ENCODE measurements at places on chromosomes 2 and 18.
A peak's percentile ranks its signal among the peaks of the same experiment; 100 is the strongest.

- DNase-seq = no peak
Measured at GRCh38 chr2:85722519-85722918, 28.4 kb downstream of the GNLY start.

DNA sequence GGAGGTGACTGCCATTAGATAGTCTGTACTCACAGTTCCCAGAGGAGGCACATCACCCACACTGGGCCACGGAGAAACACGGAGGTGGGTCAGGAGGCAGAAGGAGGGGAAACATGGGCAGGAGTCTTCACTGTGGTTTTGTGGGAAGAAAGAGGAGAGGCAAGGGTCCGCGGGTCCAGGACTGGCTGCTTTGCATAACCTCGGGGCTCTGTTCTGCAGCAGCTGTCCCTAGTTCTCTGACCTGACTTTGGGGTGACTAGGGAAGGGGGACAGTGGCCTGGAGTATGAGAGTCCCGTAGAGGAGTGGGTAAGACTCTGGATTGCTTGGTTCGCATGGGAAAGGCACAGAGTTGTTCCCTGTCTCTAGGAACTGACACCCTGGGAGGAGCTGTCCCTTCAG lies 238.3 kb upstream of the RAB6C start:
- no peak for DNase-seq

DNA sequence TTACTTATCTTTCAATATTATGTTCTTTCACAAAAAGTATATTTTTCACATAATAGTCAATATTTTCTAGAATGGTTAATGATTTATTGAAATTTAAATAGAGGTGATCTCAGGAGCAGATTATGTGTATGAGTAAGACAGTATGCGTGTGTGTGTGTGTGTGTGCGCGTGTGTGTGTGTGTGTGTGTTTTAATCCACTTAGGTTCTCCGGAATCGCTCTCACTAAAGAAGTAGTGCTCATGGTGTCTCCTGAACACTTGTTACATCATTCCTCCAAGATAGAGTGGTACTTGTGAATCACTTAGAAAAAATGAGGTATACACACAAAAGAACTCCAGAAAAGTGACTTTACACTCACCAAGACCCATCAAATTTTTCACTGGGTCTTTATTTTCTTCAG lies 91.0 kb upstream of the KCNH7 start:
- DNase-seq = no peak

GRCh38 chr2:8999797-9000196 lies 3.7 kb downstream of the MBOAT2 start:
- DNase-seq = no peak

DNA sequence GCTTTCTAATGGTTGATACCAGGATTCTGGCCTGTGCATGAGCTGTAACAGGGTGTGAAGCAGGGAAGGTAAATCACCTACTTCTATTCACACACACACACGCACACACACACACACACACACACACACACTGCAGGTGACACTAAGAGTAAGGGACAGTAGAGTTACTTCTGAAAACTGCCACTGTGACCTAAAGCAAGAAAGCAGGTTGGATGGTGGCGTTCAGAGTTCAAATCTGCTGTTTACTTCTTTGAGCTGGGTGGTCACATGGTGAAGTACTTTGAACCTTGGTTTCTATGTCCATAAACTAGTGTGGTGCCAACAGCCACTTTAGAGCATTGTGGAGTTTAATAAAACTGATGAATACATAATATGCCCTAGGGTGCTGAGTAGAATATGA lies 248.0 kb downstream of the PIEZO2 start:
- DNase-seq = no peak

- no peak for DNase-seq
Measured at GRCh38 chr2:173978447-173978846, 13.3 kb upstream of the SP3 start.

- DNase-seq = no peak
Measured at GRCh38 chr18:69161383-69162028, 239.2 kb upstream of the DOK6 start.

- no peak for DNase-seq
Measured at GRCh38 chr2:237297421-237298150, 116.4 kb downstream of the COL6A3 start.

DNA sequence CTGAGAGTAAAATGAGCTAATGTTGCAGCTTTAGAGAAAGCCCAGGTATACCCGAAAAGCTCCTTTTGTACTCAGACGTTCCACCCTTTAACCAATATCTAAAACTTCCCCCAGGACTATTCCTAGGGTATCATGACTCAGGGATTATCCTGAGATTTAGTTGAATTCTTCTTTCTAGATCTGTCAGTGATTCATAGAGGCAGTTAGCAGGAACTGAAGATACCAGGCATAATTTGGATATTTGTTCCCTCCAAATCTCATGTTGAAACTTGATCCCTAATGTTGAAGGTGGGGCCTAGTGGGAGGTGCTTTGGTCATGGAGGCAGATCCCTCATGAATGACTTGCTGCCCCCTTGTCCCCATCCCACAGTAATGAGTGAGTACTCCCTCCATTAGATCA lies 161.2 kb upstream of the LRP1B start:
- DNase-seq = no peak

DNA sequence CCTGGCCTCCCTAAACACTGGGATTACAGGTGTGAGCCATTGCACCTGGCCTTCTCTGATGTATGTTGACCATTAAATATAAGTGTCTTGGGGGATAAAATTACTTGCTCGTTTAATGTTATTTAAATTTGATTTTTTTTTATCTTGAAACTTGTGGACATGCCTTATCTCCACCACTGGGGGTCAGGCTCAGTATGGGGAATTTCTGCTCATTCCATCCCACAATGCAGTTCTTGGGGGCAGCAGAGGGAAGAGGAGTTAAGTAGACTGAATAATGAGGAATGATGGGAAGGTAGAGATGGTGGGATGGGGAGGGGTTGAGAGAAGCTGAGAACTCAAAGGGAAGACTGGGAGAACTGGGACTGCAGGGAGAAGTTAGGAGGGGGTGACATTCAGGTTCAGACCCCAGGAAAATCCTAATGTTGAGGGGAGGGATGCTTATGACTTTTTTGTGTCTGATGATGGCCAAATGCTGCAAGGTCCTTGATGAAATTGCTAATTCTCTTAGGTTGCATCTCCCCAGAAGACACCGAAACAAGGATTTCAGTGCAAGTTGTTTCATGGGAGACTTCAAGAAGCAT lies 174.2 kb downstream of the MIB1 start:
- peak; percentile 37 for DNase-seq

DNA sequence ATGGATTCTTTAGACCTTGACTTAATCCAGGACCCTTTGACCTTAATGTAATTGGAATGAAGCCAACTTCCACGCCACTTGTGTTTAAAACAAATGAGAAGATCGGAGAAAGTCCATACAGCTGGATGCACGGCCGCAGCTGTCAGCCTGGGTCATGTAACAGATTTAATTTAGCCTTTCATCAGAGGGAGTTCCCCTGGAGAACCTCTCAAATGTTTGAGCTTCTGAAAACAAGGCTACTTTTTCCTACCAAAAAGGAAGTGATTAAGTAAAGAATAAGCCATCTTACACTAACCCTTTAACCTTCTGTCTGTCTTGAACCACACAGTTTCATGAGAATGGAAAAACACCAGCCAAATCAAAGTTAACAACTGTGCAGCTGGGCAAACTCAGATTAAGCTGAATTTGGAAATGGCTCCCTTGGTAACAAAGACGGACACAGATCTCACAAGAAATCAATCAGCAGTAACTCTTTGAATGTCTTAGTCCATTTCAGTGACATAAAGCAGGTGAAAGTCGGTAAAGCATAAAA lies 103.6 kb downstream of the DOCK10 start:
- DNase-seq = no peak

GRCh38 chr2:212667751-212668316 lies 129.2 kb upstream of the ERBB4 start:
- no peak for DNase-seq

- no peak for DNase-seq
Measured at GRCh38 chr2:24337890-24338289, 22.4 kb downstream of the ITSN2 start.

DNA sequence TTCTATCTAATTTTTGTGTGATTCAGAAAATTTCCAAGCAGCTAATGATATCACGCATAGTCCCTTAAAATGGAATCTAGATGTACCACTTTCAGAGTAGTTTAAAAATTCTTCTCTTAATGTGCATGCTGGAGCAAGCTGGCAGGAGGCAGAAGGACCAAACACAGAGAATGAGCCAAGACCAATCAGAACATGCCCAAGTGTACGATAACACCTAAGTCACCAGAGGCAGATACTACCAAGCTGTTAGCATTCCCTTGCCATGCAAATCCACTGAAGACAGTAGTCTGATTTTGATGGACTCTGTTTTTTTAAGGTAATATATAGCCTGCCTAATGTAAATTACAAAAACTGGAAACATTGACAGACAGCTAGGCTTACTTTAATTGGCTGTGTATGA lies 109.3 kb downstream of the DNAH7 start:
- no peak for DNase-seq

- DNase-seq = no peak
Measured at GRCh38 chr2:180747728-180748127, 232.7 kb upstream of the UBE2E3 start.

- no peak for DNase-seq
Measured at GRCh38 chr2:43515248-43515647, 80.6 kb downstream of the THADA start.

GRCh38 chr2:219155054-219155644 lies 5.5 kb downstream of the NHEJ1 start:
- peak; percentile 79 for DNase-seq

DNA sequence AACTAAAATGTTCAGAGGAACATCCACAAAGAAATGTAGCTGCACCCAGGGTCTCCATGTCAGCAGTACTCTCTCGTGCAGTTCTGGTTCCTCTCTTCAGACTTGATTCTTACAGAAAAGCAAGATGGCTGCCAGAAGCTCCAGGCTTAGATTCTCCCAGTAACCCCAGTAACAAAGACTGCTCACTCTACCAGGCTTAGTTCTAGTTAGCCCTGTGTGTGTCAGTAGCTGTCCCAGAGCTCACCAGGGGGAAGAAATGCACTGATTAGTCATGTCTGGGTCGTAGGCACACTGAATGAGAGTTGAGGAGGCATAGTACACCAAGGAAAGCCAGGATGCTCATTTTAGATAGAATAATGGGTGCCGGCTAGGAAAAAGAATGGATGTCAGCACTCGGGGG lies 395.0 kb upstream of the NRP2 start:
- DNase-seq = no peak

- DNase-seq = no peak
Measured at GRCh38 chr2:226956659-226957058, 120.8 kb downstream of the RHBDD1 start.

GRCh38 chr2:145503511-145503910 lies 983.6 kb upstream of the ZEB2 start:
- DNase-seq = no peak

DNA sequence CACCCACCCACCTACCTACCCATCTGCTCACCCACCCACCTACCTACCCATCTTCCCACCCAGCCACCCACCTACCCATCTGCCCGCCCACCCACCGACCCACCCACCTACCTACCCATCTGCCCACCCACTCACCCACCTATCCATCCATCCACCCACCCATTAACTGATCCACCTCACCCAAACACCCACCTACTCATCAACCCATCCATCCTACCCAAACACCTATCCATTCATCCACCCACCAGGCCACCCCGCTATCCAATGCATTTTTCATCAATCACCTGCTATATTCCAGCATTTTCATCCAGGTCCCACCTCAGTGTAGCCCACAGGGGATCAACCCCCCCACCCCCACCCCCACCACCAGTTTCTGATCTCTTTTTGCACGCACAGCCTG lies 121.8 kb downstream of the GLI2 start:
- no peak for DNase-seq

GRCh38 chr2:217055624-217056023 lies 195.8 kb upstream of the TNP1 start:
- DNase-seq = no peak

- DNase-seq = no peak
Measured at GRCh38 chr18:59721211-59721610, 24.0 kb upstream of the CCBE1 start.

GRCh38 chr2:228283491-228284171 lies 102.1 kb upstream of the SPHKAP start:
- no peak for DNase-seq

- no peak for DNase-seq
Measured at GRCh38 chr2:222353993-222354392, 55.2 kb upstream of the PAX3 start.

GRCh38 chr2:120675460-120676130 lies 60.1 kb upstream of the GLI2 start:
- DNase-seq = peak; percentile 61

DNA sequence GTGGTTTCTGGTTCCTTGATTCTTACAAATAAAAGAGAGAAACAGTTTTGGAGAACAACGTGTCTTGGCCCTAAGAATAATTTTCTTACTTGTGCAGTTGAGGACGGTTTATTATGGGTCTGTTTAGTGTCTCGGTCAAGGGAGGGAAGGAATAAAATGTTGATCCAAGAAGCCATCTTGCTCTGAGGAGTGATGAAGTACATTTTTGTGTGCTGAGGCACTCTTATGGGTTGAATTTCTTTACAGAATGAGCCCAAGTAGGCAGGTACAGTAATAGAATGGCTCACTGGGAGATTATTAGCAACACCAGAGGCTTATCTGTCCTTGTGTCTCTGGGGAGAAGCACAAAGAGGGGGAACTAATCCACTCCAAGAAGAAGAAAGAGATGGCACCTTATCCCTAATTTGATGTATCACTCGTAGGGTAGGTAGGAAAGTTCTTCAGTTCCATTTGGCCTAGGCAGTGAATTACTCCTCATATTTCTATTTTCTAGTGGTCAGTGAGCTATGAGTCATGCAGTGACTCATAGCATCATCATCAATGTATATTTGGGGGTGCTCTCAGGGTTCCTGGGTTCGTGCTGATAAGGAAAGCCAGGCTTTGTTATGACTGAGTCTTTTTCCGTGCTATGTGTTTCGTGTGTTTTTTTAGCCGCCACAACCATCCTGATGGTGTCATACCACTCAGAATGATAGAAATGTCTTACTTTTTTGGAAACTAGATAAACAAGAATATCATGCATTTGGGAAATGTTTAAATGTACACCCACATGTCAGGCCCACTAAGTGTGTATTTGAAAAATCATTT lies 250.1 kb upstream of the CTAGE1 start:
- DNase-seq = peak; percentile 7

DNA sequence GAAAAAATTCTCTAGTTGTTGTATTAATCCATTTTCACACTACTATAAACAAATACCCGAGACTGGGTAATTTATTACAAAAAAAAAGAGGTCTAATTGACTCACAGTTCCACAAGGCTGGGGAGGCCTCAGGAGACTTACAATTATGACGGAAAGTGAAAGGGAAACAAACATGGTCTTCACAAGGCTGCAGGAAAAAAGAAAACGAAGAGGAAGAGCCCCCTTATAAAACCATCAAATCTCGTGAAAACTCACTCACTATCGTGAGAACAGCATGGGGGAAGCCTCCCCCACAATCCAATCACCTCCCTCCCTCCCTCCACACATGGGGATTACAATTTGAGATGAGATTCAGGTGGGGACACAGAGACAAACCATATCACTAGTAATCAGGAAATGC lies 61.7 kb upstream of the SPTBN1 start:
- no peak for DNase-seq

GRCh38 chr2:132915812-132916549 lies 246.0 kb upstream of the LYPD1 start:
- no peak for DNase-seq

All from KBM-7 (cell line).